ENCODE measurements at places on chromosomes 6 and 20.

- no peak for DNase-seq
Observed at GRCh38 chr20:50815162-50815989, 20.5 kb downstream of the BCAS4 start.

DNA sequence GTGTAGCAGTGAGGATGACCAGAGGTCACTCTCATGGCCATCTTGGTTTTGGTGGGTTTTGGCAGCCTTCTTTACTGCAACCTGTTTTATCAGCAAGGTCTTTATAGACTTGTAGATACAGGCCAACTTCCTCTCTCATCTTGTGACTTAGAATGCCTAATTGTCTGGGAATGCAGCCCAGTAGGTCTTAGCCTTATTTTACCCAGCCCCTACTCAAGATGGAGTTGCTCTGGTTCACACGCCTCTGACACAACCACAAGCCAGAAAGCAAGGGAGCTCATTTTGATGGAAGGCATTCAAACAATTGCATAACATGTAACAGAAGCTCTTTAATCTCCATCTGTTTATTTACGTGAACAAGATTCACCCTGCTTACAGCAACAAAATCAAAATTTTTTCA, 492.0 kb upstream of the SULF2 start:
- no peak for DNase-seq

DNA sequence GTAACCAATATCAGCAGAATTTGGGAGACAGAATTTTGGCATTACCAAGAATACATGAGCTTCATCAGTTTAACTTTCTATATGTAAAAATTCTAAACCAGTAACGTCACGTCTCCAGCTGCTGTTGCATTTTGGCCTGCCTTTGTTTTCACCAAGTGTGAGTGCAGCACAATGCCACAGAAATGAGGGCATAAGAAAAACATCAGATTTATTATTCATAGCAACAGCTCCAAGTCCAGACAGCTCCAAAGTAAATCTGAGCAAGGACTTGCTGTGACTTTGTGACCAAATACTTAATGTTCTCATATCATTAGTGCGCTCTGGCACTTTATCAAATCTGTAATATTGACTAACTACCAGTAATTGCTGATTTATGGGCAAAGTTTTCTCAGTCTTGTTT, 11.0 kb upstream of the FBXL4 start:
- DNase-seq, result no peak

GRCh38 chr6:166905505-166906134, 50.7 kb downstream of the RNASET2 start:
- DNase-seq, result no peak

DNA sequence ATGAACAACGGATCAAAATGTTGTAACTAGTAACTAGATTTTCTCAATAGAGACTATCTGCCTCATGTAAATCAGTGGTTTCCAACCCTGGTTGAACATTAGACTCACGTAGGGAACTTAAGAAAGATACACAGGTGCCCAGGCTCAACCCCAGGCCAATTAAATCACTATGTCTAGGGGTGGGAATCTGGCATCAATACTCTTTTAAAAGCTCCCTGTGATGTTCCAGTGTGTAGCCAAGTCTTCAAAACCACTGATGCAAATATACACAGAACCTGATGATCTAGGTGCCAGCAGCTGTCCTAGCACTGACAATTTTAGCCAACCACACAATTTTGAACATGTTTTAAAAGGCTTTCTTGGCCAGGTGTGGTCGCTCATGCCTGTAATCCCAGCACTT, 128.7 kb downstream of the TBC1D32 start:
- DNase-seq, result no peak

- DNase-seq, result no peak
Observed at GRCh38 chr6:130513770-130514169, 148.0 kb downstream of the TMEM200A start.

- DNase-seq, result no peak
Observed at GRCh38 chr6:77264970-77265369, 198.3 kb downstream of the HTR1B start.

GRCh38 chr20:17796091-17796563, 96.4 kb downstream of the BANF2 start:
- no peak for DNase-seq
